ENCODE measurements at places on chromosomes 1 and 21. TPM values are rescaled to one million over a fixed set of nuclear protein-coding genes. Genes with fewer than 3 reads are reported as not detected.
A peak's percentile ranks its signal among the peaks of the same experiment; 100 is the strongest.

- no peak for DNase-seq
These were observed 9.9 kb upstream of the CDCA8 start for GRCh38 chr1:37682334-37682987.

DNA sequence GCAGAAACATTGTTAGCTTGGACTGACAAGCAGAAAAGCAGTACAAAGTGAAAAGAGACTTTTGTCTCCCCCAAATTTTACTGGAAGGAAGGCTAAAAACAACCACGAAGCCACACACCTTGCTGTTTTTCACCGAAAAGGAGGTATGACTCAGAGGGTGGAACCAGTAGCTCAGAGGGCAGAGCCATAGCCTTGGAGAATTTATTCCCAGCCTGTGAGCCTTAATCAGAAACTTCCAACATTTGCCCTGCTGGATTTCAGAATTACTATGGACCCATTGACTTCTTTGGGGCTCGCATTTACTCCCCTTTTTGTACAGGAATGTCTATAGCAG lies 32.0 kb downstream of the RPS6KC1 start:
- DNase-seq, result no peak

- DNase-seq, result peak; percentile 82
These were observed 3.6 kb downstream of the SKI start for GRCh38 chr1:2231532-2232254.

DNA sequence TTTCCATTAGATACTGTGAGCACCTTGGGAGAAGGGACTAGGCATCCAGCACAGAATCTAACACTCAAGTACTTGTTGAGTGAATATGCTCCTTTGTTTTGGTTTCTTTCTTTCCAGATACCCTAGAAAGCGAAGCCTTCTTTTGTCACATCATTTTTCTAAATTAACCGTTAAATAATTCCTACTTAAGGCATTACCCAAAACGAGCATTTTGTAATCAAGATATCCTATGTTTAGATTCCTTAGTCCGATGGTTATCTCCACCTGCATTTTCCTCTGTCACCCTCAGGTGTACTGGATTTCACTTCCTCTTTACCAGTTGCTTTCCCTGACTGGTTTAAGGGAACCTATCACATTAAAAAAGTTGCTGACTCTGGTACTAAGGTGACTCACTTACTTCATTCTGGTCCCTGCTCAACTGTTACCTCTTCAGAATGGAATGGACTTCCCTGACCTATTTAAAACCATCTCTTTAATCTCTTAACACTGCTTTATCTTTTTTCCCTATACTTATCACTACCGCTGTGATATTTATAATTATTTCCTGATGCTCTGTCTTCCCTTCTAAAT lies 3.2 kb downstream of the B3GALNT2 start:
- DNase-seq, result no peak

- DNase-seq, result no peak
These were observed 17.5 kb downstream of the ITGB2 start for GRCh38 chr21:44903050-44903685.

Gene SH2D1B
- total RNA-seq, result 1.1 TPM

Gene ATP1A4
- total RNA-seq, result not detected

Gene TCHHL1
- total RNA-seq, result not detected

Gene DCST1
- total RNA-seq, result not detected

Gene OXCT2
- total RNA-seq, result 3.0 TPM

Data from left colon (tissue), 2 donors.